WTC11 (cell line): ENCODE measurements at places on chromosomes 13 and 19.

DNA sequence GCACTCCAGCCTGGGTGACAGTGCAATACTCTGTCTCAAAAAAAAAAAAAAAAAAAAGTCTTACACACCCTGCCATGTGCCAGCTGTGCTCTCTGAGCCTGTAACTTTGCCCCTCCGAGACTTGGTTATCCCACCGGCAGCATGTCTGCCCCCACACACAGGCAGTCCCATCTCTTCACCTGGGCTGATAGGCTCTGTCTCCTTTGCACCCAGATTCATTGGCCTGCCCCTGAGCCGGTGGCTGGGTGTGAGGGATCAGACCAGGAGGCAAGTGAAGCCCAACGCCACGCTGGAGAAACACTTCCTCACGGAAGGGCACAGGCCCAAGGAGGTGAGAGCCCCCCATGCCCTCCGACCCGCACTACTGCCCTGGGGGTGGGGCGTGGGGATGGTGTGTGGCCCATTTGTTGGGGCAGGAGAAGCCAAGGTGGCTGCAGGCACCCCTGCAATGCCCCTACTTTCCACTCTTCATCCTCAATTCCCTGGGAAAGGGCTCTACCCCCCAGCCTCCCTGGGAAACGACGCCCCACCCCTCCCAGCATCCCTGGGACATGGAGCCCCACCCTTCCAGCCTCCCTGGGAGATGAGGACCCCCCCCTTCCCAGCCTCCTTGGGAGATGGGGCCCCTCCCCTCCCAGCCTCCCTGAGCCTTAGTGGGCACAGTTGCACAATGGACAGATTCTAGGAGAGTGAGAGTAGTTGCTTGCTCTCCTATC, 45.3 kb downstream of the CERS4 start:
- no peak for DNase-seq
- H3K27me3 ChIP-seq = no peaks in the 10 kb centered on the region
- no peak overlapping the region; the same call in 1 of the 2 replicates for H3K27ac ChIP-seq

GRCh38 chr13:74229242-74229641, 95.0 kb upstream of the KLF12 start:
- H3K27ac ChIP-seq = no peak overlapping the region
- H3K27me3 ChIP-seq = no peaks in the 10 kb centered on the region
- no peaks in the 10 kb centered on the region for H3K36me3 ChIP-seq
- no peaks in the 10 kb centered on the region for H3K4me1 ChIP-seq

DNA sequence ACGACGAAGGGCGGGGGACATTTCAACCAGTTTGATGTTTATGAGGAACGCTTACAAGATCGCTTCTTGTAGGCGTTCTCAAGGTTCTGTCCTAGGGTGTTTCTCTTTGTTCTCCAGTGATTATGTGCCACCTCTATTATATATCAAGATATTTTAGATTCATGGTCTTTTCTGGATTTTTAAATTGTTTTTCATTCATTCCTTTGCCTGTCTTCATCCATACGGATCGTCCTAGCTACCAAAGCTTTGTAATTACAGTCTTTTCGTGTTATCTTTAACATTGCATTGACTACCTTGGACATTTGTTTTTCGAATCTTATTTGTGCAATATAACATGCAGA, 342 bp upstream of the EID2 start:
- no peaks in the 10 kb centered on the region for H3K36me3 ChIP-seq
- peaks cover 31% of the 10 kb centered on the region for H3K4me1 ChIP-seq
- peaks cover 2% of the 10 kb centered on the region; the same call in 1 of the 2 replicates for H3K27me3 ChIP-seq
- no peak for DNase-seq

- no peak for DNase-seq
- no peaks in the 10 kb centered on the region for H3K4me1 ChIP-seq
- H3K27ac ChIP-seq = no peak overlapping the region
- H3K36me3 ChIP-seq = no peaks in the 10 kb centered on the region
Observed at GRCh38 chr19:39936020-39936419, 1.6 kb upstream of the FCGBP start.

- H3K27ac ChIP-seq = no peak overlapping the region
- no peaks in the 10 kb centered on the region for H3K27me3 ChIP-seq
- peaks cover 18% of the 10 kb centered on the region for H3K4me1 ChIP-seq
- no peaks in the 10 kb centered on the region for H3K36me3 ChIP-seq
- no peak for DNase-seq
Observed at GRCh38 chr13:51066091-51066831, 44.8 kb downstream of the C13orf42 start.
